ENCODE measurements at places on chromosomes 12 and 14.

GRCh38 chr12:2285462-2285861 lies 232.7 kb downstream of the CACNA1C start:
- no peak for DNase-seq

DNA sequence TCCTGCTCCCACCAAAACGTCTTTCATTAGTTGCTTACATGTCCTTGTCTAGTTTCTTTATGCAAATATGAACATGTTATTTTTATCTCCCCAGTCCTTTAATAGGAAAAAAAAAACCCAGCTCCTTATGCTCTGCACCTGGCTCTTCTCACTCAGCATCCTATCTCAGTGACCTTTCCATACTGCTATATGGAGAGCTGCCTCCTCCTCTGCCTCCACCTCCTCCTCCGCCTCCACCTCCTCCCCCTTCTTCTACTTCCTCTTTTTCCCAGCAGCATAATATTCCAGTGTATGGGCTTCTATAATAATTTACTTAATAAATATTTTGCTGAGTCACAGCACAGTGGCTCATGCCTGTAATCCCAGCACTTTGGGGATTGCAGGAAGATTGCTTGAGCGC lies 31.5 kb downstream of the ABCB9 start:
- DNase-seq: no peak

DNA sequence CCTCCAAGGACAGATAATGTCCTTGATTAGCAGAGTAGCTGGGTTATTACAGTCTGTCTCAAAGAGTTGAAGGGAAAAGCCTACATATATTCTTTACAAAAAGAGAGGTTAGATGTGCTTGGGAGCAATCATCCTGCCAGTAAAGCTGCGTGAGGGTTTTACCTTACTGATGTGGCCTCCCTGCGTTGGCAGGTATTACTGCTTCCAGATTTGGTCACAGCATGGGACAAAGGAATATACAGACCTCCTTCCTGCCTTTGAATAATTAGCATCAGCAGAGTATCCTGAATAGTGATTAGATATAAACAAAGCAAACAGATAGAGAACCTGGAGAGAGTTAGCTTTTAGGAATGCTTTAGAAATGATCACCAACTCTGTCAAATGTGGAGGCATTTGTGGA lies 69.6 kb downstream of the TMTC2 start:
- DNase-seq: no peak

- DNase-seq: no peak
These were observed 2.2 kb upstream of the KCNH3 start for GRCh38 chr12:49536526-49537071.

DNA sequence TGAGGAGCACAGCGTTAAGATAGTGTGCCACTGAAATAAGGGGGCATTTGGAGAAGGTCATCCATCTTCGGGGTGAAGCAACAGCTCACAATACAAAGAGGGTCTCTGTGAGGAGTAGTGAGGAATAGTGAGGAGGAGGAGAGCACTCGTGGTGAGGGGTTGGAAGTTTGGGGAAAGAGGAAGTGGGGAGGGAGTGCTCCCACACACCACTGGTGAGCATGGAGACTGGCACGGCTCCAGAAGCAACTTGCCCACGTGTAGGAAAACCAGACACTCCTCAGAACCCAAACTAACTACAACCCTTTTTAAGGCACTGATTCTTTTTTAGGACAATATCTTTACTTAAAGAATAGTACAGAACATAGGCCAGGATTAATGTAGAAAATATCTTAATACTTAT lies 48.9 kb downstream of the GALNT8 start:
- DNase-seq: no peak

DNA sequence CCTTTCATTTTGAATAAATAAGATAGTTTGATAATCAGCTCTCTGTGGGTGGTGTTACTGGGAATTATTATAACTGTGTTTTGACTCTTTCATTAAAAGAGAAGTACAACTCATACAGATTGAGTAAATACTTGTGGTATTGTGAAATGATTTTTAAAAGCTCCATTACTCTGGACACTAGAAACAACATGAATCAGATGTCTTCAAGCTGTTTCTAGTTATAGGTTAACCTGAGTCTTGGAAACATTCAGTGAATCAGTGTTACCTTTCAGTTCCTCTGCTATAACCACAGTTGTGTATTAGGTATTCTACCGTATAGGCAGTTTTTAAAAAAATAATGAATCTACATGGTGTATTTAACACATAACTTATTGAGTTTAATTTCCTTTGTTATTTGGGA lies 128.4 kb upstream of the SSTR1 start:
- peak; percentile 58 for DNase-seq

DNA sequence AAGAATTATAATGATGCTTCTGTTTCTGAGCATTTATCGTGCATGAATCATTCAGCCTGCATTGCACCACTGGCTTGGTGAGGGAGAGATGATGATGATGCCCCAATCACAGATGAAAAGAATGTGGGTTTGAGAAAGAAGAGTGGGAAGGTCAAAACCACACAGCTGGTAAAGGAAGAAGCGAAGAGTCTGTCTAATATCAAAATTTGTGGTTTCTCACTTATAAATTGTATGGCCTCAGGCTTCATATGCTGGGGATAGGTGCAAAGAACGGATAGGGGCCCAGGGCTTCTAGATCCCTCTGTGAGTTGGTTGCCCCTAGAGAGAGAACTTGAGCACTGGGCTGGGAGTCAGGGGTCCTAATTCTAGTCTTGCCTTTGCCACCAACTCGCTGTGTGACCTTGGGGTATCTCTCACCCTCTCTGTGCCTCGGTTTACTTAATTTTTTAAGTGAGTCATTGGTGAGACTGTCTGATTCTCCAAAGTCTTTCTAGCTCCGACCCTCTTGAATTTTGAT lies 2.2 kb downstream of the OASL start:
- no peak for DNase-seq

GRCh38 chr12:52903855-52904508 lies 894 bp downstream of the KRT8 start:
- peak; percentile 86 for DNase-seq

DNA sequence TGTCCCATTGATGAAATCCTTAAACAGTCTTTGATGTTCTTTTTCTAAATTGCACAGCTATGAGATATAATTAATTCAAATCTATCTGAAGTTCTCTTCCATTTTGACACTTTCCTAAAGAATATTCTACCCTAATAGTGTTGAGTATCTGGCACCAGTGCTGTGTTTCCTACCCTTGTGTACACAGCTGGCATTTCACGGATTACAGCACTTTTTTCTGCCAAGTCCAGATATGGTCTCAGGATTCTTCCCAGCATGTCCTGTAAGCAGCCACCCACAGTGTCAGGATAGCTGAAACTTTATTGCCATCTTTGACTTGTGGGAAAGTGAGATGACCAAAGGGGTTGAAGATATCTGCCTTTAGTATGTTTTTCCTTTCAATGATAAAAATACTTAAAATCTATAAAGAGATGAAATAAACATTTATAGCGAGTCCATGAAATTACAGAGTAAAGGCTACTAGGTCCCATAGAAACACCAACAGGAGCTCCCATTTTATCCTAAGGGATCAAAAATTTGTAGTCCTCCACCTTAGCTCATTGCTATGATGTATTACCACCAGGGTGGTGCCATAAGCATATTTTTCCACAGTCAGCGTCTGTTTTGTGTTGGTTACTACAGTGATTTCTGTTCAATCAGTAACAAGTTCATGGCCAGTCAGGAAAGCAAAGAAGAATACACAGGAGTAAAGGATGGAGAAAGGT lies 96.7 kb downstream of the TRHDE start:
- no peak for DNase-seq

- DNase-seq: no peak
These were observed 126.0 kb downstream of the HELB start for GRCh38 chr12:66428261-66428660.

DNA sequence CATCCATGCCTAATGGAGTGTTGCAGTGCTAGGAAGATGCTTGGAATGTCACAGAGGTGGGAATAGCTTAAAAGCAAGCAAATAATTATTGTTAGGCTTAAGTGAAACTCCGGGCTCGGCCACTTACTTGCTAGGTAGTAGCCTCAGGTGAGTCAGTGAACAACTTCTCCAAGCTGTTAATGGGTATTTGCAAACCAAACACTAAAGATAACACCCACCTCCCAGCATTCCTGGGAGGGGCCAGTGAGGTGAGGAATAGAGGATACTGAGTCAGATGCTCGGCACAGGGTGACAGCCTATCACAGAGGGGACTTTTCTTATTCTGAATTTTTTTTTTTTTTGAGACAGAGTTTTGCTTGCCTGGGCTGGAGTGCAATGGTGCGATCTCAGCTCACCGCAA lies 151.2 kb upstream of the RFLNA start:
- DNase-seq: no peak

DNA sequence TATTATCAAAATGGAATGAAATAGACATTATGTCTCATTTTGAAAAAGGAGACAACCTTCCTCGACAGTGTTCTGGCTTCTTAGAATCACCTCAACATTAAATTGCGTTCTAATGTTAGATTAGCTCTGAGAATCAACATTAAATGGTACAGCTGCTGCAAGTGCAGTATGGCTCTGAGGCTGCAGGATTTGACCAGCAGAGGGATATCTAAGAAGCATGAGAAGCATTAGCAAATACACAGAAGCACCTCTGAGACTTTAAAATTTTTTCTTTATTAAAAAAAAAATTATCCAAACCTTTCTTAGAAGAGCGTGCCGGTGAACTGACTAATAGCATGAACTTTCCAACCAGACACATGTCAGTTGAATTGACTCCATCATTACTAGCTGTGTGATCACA lies 253.4 kb upstream of the LRIG3 start:
- DNase-seq: peak; percentile 17

DNA sequence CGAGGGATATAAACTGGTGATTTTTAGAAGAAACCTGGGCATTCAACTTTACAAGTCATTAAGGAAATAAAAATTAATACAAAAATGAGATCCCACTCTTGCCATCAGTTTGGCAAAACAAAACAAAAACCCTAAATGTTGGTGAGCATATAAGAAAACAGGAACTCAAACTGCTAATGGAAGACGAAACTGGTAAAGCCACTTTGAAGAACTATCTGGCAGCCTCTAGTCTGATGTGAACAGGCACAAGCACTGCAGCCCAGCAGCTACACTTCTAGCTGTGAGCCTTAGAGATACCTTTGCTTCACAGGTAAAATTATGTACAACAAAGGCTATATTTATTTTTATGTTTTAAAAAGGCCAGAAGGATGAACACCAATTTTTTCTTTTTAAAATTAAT lies 459.6 kb downstream of the ZFP36L1 start:
- no peak for DNase-seq

DNA sequence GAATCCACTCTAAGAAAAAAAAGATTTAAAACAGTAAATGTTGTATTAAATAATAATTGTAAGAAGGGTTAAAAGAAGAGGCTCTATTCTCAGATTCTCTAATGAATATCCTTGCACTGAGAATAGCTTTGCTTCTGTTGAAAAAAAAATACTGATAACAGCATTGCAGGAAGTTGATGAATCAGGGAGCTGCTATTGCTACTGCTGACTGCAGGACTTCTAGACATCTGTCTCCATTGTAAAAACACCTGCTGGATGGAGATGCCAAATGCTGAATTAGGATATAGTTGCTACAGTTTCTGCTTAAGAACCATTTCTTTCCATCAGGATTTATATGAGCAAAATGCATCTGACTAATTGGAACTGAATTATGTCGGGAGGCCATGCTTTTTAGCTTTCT lies 50.3 kb upstream of the ANP32D start:
- no peak for DNase-seq

DNA sequence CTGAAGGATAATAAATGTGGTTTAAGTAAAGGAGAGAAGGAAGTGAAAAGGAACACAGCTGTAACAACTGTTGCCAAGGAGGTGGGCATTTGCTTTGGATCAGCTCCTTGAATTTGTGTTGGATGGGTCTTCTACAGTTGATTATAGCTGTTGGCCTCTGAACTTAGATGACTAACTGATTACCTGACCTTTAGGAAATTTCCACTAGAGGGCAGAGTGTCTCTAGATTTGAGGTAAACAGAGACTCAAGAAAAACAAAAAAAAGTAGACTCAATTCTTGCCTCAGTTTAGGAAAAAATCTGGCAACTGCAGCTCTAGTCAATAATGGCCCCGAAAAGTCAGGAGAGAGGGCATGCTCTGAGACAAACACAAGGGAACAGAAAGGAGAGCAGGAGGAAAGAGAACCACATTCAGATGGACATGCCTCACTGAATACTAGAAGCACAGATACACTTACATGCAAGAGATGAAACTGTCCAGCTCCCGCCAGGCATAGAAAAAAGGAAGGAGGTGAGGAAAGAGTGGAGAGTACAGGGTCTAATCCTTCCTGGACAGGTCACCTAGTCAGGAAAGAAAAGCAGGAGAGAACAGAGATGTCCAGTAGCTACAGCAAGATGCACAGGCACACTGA lies 20.6 kb downstream of the COX14 start:
- no peak for DNase-seq

GRCh38 chr12:57989838-57990237 lies 48.5 kb downstream of the ATP23 start:
- no peak for DNase-seq

GRCh38 chr14:58430156-58430555 lies 2.6 kb downstream of the KIAA0586 start:
- no peak for DNase-seq

DNA sequence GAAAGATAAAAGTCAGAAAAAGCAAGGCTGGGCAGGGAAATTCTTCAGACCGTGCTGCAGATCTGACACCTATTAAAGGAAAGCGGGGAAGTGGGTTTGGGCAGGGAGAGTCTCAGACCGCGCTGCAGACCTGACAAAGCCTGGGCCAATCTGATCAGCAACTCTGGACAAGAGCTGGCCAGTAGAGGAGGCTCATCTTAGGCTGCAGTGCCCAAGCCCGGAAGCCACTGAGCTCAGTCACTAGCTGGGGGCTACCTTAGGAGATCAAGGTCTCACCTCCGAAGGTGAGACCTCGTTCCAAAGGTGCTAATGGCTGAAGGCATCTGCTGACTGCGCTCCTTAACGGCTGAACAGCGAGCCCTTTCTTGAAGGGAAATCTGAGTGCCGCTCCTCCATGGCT lies 60.2 kb downstream of the SINHCAF start:
- DNase-seq: no peak

Measured in kidney (tissue), 22 donors.